ENCODE measurements at places on chromosomes 3 and 15.

GRCh38 chr15:68411343-68411675, 20.7 kb downstream of the ITGA11 start:
- DNase-seq = no peak

DNA sequence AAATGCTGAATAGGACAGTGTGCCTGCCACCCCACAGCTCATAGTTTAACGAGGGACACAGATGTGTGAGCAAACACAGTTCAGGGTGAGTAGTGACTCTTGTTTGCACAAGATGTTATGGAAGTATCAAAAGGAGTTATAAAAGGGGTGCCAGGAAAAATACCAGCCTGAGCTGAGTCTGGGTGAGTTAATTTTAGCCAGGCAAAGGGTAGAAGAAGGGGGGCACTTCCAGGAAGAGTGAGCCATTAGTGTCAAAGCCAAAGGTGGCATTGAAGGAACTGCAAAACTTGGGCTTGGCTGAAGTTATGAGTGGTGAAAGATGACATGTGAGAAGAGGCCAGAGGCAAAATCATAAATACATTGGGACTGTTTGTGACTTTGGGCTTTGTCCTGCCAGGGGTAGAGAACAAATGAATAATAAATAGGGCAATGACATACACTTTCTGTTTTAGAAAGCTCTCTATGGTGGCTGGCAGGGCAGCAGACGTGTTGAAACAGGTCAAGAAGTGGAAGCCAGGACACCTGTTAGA, 1.9 kb upstream of the SPPL2A start:
- no peak for DNase-seq

- no peak for DNase-seq
Observed at GRCh38 chr3:15439476-15439875, 12.1 kb downstream of the EAF1 start.

DNA sequence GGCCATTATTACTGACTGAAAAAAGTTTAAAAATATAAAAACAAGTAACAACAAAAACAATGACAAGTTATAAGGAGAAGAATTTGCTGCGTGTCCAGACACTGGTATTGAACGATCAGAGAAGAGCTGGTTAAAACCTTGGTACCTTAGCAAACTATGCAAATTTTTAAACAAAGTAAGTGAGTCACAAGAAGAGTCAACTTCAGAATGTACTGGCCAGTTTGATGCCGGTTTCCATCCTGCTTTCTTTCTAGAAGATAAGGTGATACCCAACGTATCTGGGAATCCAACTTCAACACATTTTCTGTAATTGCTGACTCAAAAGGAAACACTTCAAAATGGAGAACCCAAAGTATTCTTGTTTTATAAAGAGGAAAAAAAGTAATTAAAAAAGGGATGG, 49.8 kb downstream of the RUBCN start:
- DNase-seq = no peak

GRCh38 chr3:113557374-113557773, 25.0 kb downstream of the SIDT1 start:
- DNase-seq = no peak

DNA sequence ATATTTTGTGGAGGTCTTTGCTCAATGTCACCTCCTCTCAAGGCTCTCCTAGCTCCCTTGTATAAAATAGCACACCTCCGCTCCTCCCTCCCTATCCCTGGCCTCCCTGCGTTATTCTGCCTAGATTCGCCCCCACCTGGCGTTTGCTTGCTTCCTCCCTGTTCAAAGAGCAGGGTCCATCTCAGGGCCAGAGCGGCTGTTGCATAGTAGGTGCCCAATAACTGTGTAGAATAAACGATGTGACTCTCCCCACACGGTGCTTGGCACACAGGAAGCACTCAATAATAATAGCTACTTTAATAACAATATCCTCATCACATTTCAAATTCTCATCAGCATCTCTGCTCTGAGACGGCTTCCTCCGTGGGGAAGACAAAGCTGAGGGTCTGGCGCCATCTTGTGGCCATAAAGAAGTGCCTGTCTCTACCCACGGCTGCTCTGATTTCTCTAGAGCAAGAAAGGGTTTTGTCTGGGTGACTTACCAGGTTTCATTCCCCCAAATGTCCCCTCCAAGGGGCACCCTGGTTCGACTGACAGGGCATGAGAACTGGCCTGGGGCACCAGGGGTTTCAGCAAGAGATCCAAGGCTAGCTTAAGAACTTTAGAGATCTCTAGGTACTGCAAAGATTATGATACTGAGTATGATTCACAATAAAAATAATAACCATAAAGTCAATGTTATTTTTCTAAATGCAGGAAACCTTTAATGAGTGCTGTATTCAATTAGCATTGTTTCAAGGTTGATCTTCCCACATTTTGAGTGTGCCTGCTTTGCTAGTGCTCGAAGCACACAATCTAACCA, 16.1 kb downstream of the CD276 start:
- peak; percentile 42 for DNase-seq

DNA sequence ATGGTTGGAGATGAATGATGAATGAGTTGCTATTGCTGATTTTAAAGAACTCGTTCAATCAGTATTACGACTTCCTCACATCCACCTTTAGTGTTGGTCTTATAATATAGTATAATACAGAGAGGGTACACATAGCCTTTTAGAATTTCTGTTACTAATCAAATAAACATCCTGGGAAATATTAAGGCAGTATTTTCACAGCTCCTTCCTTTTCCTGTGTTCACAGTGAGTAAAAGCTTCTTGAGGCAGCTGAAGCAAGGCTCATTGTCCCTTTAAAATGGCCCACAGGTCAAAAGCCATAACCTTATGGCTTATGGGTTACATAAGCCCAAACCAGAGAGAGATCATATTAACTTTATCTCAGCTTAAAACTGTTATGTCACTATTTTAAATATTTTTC, 1.3 kb upstream of the BTLA start:
- no peak for DNase-seq

DNA sequence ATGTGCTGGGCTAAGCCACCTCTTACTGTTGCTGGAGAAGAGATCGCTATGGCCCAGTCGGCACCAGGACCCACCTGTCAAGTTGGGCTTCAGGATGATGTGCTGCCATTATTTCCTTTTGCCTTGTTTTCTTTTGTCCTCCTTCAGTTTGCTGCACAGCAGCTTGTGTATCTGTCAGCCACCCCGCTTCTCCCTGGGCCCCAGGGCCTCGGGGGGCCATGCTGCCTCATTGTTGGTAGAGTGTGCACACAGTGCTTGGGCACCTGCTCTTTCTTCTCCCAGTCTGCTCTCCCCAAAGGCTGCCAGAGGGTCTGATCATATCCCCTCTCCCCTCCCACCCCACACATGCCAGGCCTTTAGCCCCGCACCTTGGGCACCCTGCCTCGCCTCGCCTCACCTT, 185.5 kb upstream of the ATP10A start:
- DNase-seq = no peak
